ENCODE measurements at places on chromosomes 12 and 14. TPM values are rescaled to one million over a fixed set of nuclear protein-coding genes. Genes with fewer than 3 reads are reported as not detected.

The HCAR2 gene
- not detected for total RNA-seq

The EMP1 gene
- 71.4 TPM for total RNA-seq

The SVOP gene
- not detected for total RNA-seq

The ZC3H14 gene
- 48.9 TPM for total RNA-seq

The TSPAN19 gene
- total RNA-seq, result 0.16 TPM

The TPH2 gene
- under 0.01 TPM for total RNA-seq

The BIN2 gene
- not detected for total RNA-seq

The MSI1 gene
- total RNA-seq, result not detected

The SPIC gene
- not detected for total RNA-seq

The RNASE3 gene
- total RNA-seq, result 0.16 TPM
